ENCODE measurements at places on chromosomes 13 and 19.
A peak's percentile ranks its signal among the peaks of the same experiment; 100 is the strongest.

DNA sequence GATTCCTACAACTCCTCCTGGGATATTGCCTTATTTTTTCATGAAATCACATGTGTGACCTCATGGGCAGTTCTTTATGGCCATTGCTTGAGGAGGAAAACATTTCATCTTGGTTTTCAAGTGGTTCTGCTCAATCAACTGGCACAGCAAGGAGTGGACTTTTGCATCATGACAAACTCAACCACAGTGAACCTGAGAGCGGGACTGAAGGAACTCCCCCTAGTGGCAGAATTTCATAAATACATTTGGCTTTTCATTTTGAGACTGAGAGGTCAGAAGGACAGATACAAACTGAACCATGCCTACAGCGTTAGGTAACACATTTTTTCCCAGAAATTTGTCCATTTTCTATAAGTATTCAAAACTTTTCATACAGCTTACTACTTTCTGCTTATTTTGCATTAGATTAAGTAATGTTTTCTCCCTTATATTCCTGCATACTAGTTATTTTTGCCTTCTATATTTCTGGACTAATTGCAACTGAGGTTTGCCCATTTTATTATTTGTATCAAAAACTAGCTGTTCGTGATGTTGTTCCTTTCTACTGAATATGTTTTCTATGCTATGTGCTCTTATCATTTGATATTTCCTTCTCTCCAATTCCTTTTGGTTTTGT lies 13.4 kb upstream of the SIGLEC12 start:
- peak; percentile 23 for DNase-seq

- DNase-seq = peak; percentile 8
Observed at GRCh38 chr19:11422163-11423065, 3.3 kb upstream of the RGL3 start.

DNA sequence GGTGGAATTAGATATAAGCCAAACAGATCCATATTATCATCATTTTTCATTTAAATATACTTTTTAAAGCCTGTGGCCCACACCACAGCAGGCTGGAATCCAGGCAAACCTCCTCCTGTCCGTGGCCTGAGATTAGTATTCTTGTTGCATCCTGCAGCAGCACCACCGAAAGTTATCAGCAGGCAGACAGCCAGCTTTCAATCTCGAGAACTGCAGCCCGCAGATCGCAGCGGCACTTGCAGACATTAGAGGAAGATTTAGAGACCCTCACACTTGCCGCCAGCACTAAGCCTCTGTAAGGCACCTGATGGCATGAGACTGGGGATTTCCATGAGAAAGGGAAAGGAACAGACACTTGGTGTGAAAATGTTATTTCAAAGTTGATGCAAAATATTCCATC lies 7.4 kb downstream of the DHRS12 start:
- no peak for DNase-seq

- no peak for DNase-seq
Observed at GRCh38 chr19:46922465-46922864, 61.7 kb downstream of the ARHGAP35 start.

DNA sequence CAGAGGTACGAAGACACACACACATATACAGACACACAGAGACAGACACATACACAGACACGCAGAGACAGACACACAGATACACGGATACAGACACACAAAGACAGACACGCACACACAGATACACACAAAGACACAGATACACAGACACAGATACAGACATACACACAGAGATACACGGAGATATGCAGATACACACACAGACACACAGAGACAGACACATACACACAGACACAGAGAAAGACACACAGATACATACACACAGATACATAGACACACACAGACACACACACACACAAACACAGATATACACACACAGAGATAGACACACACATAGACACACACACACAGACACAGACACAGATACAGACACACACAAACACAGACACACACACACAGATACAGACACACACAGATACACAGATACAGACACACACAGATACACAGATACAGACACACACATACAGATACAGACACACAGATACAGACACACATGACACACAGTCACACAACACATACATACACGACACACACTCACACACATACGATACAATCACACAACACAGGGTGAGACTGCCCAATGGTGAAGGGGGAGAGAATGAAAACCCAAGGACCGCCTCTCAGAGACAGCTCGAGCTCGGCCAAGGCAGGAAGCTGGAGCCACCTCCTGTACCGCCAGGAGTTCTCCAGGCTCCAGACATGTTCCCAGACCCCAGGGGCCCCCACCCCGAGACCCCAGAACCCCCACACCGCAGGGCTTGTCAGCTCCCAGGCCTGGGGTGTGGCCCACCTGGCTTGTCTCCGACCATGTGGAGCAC lies 8.8 kb upstream of the CCER2 start:
- DNase-seq = no peak

DNA sequence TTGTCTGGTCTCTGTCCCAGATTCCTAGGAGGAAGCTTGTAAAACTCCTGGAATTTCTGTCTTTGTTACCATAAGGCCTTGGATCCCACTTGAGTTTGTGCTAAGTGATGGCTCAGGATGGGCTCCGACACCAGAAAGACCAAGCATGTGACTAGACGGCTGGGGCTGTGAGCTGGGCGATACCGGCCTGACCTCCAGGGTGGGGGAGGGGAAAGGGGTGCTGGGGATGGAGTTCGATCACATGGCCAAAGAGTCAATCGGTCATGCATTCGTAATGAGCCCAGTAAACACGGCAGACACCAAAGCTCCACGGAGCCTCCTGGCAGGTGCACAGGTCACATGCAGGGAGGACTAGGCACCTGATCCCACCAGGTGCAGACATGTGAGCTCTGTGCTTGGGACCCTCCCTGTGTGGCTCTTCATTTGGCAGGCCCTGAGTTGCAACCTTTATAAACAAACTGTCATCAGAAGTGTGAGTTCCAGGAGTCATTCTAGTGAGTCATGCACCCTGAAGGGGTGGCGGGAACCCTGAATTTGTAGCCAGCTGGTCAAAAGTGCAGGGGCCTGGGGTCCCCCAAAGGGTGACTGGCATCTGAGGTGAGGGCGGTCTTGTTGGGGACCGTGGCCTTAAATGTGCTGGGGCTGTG lies 27.1 kb downstream of the ELAVL1 start:
- no peak for DNase-seq

DNA sequence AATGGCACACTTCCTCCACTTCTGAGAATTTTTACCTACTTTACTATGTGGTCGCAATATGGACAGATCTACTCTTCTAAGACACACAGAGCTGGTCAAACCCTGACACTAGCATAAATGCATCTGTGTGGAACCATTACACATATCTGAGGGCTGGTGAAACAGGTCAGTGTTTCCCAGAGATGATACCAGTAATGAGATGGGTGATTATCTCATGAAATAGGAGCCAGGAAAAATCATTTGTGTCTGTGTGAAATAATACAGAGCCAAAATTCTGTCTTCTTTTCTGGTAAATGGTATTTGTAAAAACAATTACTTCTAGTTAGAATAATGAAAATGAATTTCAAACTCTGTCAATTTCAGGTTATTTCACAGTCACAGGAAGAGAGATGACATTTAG lies 71.6 kb upstream of the FARP1 start:
- DNase-seq = no peak

- no peak for DNase-seq
Observed at GRCh38 chr13:102606537-102607309, 9.9 kb downstream of the TPP2 start.

- DNase-seq = no peak
Observed at GRCh38 chr13:99989276-99990125, 7.9 kb downstream of the ZIC2 start.

DNA sequence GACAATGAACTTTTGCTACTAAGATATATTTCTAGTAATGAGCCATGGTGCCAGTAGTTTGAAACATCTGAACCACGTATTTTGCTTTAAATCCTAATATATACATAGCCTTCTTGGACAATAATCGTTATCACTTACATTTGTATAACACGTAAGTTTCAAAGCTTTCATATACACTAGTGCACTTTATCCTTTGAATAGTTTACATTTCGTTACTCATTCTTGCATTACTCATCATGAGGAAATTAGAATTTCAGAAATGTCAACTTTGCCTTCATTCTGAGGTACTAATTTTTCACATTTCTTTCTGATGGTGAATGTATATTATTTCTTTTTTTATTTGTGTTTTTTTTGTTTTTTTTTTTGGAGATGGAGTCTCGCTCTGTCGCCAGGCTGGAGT lies 5.8 kb downstream of the KBTBD7 start:
- DNase-seq = no peak

GRCh38 chr13:33493672-33494365 lies 208.3 kb upstream of the STARD13 start:
- no peak for DNase-seq

DNA sequence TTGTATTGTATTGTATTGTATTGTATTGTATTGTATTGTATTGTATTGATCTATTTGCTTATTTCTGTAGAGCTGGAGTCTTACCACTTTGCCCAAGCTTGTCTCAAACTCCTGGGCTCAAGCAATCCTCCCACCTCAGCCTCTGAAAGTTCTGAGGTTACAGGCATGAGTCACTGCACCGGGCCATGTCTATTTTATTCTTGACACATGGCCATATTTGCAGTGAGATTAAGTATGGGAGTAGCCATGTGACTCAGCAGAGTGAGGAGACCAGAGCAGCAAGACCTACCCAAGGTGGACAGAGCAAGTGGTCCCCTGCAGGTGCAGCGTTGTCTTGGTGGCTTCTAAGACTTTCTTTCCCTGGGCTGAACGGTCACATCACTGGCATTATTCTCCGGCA lies 49.1 kb upstream of the UBAC2 start:
- no peak for DNase-seq

DNA sequence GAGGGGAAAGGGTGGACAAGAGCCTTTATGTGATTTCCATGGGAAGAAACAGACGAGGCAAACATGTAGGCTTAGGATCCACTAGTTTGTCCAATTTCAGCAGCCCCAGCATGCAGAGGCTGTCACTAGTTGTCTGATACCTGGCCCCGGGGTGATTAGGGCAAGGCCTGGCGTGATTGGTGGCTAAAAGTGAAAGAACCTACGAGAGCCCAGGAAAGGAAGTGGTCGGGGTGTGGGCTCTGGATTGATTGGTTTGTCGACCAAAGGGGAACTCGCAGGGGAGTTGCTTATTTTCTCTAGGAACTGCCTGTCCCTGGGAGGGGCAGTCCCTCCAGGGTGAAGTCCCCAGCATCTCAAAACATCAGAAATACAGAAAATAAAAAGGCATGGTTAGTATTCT lies 64.2 kb upstream of the UQCRFS1 start:
- DNase-seq = no peak

DNA sequence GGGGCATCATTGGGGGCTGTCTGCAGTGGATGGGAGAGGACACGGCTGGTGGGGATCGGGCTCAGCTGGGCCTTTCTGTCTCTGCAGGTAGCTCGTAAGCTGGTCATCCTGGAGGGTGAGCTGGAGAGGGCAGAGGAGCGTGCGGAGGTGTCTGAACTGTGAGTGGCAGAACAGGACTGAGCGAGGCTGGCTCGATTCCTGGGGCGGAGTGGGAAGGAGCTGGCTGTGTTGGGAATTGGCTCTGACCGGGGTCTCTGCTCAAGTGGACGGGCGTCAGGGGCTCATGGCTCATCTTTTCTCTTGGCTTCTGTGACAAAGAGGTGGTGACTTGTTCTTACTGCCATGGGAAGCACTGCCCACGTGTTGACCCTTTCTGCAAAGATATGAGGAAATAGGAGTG lies 11.6 kb downstream of the TPM4 start:
- no peak for DNase-seq

DNA sequence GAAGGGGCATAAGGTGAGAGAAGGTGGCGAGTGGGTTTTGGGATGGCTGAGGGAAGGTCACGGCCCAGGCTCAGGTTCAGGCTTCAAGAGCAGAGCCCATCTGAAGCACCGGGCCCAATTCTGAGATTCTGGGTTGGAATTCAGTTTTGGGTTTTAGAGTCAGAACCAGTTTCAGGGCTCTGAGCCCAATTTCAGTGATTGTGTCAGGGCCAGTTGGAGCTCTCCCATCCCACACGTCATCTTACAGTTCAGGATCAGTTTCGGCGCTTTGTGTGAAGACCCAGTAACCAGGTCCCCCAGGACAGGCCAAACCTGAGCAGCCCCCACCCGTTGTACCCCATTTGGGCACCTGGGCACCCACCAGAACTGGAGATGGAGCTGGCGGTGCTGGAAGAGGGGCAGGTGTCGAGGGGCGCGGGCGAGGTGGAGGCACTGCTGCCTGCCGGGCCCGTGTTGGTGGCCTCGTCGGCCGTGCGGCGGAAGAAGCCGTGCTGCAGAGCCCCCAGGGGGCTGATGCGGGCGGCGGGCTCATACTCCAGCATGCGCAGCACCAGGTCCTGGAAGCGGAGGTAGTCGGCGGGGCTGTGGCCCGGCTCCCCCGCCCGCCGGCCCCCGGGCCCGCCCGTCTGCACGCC lies 7.5 kb downstream of the DYRK1B start:
- no peak for DNase-seq

GRCh38 chr19:44846455-44847143 lies 502 bp downstream of the NECTIN2 start:
- DNase-seq = no peak

DNA sequence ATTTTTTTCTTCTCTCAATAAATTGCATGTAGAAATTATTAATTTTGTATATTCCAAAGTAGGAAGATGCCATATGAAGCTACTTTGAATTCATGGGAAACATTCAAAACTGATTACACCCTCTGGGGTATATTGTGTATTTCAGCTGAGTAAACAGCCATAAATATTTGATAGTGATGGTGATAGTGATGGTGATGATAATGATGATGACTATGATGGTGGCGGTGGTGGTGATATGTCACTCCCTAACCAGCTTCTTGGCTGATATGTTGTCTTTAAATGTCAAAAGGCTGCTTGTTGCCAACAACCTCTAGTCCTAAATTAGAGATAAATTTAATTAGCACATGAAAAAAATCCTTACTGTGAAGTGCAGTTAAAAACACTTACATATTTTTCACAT lies 102.0 kb downstream of the LRCH1 start:
- DNase-seq = no peak

DNA sequence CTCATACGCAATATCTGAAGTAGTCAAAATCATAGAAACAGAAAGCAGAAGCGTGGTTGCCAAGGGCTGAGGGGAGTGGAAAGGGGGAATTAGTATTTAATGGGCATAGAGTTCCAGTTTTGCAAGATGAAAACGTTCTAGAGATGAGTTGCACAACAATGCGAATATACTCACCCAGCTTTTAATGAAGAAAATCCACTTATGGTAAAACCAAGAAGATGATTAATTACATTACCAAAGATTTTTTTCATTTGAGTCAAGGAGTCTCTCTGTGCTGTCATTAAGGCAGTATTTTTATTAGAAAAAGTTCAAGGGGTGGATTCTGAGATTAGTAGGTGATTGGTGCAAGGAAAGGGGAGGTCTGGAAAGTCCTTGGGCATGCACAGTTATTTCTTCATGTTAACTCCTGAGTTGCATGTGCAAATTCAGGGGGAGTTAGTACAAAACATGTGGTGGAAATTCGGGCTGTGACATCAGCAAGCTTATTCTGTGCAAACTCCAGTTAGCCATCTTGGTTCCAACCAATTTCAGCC lies 6.9 kb upstream of the CBY2 start:
- no peak for DNase-seq

- DNase-seq = no peak
Observed at GRCh38 chr19:31641591-31641990, 292.4 kb upstream of the TSHZ3 start.

- DNase-seq = no peak
Observed at GRCh38 chr19:27765912-27766725, 1446.8 kb downstream of the UQCRFS1 start.

- no peak for DNase-seq
Observed at GRCh38 chr19:14470031-14470876, 4.9 kb downstream of the PTGER1 start.

All from anterior cingulate cortex (tissue), 58 donors.